ENCODE measurements at places on chromosomes 1 and 21. TPM values are rescaled to one million over a fixed set of nuclear protein-coding genes. Genes with fewer than 3 reads are reported as not detected.
A peak's percentile ranks its signal among the peaks of the same experiment; 100 is the strongest.

- no peak for DNase-seq
Observed at GRCh38 chr21:35677298-35677841, 383.0 kb downstream of the SETD4 start.

The ZNF593OS gene
- not detected for total RNA-seq

DNA sequence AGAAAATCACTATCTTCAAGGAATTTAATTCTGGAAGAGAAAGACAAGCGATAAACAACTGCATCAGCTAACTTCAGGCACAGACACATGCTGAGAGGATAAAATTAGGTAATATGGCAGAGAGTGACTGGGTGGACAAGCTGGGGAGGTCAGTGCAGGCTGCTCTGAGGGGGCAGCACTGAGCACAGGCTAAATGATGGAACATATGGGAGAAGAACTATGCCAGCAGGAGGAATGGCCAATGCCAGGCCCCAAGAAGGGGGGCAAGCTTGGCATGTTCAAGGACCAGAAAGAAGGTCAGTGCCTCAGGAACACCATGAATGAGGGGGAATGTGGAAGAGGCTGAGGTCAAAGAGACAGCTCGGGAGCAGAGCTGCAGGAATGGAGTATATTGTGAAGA lies 190.7 kb upstream of the MAP1LC3C start:
- no peak for DNase-seq

DNA sequence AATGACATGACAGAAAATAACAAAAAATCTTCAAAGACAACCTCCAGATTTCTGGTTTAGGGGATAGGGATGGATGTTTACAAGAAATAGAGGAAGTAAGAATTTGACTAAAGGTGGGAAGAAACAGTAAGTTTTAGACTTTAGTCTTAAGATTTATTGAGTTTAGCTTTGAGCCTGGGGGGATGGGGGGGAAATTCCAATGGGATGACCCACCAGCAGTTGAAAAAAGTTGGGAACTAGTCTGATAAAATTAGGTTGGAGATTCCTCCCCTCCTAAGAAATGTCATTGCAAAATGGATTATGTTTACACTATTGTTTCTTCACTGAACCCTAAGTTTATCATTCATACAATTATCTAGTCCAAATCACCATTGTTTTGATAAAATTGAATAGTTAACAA lies 28.4 kb downstream of the WDR26 start:
- no peak for DNase-seq

DNA sequence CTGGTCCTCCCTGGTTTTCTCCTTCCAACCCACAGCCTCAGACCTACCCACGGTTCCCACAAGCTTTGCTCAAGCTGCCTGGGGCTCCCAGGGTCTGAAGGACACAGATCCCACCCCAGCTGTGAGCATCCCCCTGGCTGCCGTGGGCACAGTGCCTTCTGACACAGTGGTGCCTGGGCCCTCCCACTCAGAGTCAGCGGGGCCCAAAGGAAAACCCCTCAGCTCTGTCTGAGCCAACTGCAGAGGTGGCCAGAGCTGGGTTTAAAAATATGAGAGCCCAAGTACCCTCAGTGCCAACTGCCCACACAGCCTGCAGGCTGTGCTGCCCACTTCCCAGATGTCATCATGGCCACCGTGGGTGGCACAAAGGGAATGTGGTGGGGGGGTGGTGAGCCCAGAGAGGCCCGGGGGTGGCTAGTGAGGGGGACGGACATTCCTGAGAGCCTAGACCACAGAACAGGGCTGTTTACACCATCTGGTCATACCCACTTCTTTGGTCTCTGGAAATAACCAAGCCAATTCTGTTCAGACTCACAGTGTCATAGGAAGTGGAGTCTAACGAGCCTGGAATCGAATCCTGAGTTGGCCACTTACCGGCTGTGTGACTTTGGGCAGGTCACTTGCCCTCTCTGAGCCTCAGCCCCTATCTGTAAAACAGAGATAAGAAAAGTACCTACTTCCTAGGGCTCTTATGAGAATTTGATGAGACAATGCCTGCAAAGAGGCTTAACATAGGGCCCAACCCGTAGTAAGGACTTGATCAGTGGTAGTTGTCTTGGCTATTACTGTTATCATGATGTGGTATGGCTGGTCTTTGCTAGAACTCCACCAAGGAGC lies 85.5 kb downstream of the CAMK2N1 start:
- peak; percentile 71 for DNase-seq

DNA sequence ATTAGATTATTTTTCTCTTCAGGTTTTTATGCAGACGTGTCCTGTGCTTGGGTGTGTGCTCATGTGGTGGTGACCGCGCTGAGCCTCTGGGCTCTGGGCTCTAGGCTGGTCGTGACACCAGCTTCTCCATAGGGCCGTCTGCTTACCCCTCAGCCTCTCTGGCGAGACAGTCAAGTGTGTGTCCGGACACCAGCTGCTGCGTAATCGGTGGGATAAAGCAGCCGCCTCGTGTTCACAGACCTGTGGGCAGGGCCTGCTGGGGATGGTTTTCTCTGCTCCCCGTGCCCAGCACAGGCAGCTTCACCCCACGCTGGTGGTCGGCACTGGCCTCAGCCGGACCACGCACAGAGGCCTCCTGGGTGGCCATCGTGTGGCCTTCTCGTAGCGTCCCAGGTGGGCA lies 33.6 kb upstream of the DIP2A start:
- DNase-seq: no peak

GRCh38 chr1:206442101-206442500 lies 28.2 kb upstream of the IKBKE start:
- no peak for DNase-seq

DNA sequence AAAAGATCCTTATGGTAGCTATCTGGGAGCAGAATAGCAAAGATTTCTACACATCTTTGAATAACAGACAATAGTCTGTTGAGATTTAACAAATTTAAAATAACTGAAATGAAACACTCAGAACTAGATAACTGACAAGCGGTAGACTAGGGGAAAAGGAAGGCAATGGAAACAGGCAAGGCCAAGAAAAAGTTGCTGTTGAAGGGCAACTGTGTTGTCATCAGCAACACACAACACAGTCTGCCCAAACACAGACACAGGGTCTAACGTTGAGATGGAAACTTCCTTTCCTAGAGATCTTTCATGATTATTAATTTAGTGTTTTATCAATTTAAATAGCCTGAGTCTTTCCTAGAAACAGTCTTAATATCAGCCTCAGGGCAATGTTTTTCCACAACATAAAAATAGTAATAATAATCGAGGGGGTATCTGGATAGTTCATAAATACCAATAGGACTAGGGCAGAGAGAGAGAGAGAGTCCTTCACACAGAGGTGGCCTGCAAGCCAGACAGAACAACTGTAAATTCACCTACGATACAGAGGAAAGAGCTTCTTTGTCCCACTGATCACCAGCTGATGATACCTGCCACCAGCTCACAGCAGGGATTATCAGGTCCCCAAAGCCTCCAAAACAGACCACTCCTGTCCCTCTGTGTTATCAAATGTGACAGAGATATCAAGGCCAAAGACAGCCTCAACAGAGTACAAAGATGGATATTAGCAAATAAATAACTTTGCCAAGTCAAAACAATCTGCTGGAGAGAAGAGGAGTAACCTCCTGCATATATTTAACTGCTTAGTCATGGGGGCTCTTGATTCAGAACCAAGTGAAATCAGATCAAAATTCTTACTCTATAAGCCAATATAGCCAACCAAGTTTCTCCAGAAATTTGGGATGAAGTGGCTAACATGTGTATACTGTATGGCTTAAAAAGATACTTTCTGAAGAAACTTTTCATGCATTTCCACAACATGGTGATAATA lies 245.3 kb downstream of the SLC45A1 start:
- no peak for DNase-seq

The AIRE gene
- total RNA-seq: not detected

- no peak for DNase-seq
Observed at GRCh38 chr1:71657891-71658679, 577.2 kb upstream of the ZRANB2 start.

- no peak for DNase-seq
Observed at GRCh38 chr21:42785666-42786427, 93.5 kb downstream of the WDR4 start.

DNA sequence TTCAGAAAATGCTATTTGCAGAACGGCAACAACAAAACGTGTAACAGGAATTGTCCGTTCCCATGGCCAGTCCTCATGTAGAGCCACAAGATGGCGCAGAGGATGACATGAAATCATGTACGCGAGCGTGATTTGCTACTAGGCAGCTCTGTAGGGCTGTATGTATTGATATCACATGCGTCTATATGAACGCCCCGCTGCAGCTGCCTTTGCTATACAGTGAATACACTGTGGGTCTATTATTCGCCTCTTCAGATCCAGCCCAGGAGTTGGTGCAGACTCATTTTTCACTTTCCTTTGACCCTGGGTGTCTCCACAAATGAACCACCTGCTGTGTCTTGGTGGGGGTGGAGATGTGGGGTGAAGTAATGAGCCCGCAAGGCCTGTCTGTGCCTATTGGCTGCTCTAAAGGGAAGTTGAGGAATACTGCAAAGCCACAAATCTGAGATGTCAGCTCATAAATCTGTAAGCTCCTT lies 361.5 kb downstream of the KIF26B start:
- no peak for DNase-seq

The OR2L8 gene
- not detected for total RNA-seq

- DNase-seq: no peak
Observed at GRCh38 chr1:149844650-149845255, 54.6 kb upstream of the BOLA1 start.

All from H4 (cell line).